ENCODE measurements at places on chromosomes 2 and 18. TPM values are rescaled to one million over a fixed set of nuclear protein-coding genes. Genes with fewer than 3 reads are reported as not detected.

DNA sequence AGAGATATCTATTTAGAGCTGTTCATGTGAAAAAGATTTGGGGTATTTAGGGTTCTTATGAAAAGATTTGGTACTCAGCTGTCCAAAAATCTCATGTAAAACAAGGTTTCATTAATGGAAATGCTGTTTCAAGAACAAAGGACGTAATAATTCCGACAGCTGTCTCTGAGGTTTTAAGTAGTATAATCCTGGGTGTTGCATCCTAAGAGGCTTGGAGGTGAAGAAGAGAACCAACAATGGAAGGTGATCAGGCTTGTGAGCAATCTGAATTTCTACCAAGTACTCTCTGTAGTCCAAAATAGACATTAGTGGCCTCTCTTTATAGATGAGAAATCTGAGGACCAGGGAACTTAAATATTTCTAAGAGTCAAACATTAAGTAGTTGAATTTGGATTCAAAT, 205.1 kb downstream of the BABAM2 start:
- DNase-seq = no peak

- no peak for DNase-seq
These were observed 124.1 kb upstream of the EML6 start for GRCh38 chr2:54599326-54599710.

GRCh38 chr2:65037178-65037577, 19.0 kb upstream of the CEP68 start:
- no peak for DNase-seq

DNA sequence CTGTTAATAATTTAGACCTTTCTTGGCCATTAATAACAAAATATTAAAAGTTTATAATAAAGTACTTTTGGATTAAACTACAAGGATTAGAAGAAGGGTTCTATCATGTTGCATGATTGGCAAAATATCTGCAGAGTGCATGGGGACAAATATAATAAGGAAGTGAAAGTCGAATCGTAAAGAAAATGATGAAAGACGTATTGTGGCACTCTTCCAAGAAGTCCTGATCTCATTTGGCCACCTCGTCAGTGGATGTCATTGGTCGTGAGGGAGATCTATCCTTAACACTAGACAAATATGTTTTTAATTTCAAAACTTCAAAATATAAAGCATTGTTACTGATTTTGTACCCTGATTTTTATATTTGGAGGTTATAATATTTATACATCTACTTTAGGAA, 197.7 kb upstream of the STON1 start:
- no peak for DNase-seq

DNA sequence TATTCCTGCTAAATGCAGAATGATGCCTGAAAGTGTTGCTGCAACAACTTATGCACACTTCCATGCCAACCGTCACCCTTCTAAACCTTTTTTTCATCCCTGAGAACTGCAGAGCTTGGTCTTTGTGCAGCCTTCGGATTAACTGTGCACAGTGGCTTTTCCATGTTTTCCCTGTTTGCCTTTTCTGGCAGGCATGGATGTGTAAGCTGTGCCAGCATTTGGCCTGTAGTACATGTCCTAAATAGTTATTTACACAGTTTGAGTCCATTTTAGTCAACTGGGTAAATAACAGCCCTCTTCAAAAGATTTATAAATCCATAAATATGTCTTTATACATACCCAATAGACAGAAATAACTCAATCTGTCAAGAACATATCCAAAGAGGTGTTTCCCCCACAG, 31.5 kb downstream of the MEIS1 start:
- no peak for DNase-seq

DNA sequence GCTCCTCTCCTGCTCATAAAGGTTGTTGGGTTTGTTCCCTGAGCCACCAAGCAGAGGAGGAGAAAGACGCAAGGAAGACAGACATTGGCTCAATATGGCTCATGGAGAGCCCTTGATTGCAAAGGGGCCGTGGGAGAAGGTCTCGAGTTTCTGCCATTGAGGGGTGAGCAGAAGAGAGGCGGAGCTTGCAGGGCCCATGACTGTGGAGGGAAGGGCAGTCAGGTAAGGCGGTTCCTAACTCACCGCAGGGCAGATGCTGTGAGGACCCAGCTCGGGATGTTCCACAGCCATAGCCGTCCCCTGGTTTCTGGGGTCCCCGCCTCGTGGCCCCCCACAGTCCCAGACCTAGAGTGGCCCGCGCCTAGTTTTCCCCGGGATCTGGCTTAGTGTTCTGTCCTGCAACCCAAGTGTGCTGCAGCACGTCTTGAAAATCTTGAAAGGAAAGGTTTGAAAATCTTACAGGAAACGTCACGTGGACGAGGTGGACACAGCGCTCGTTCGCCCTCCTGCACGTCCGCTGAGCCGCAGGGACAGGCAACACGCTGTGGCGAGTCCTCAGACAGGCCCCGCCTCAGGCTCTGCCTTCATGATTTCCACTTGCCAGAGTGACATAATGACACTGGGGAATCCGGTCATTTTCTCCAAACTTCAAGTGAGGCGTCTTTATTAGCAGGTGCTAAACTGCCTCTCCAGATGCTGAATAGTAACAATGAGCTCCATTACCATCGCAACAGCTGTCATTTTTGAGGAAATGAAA, 105.5 kb upstream of the HDAC4 start:
- DNase-seq = no peak

DNA sequence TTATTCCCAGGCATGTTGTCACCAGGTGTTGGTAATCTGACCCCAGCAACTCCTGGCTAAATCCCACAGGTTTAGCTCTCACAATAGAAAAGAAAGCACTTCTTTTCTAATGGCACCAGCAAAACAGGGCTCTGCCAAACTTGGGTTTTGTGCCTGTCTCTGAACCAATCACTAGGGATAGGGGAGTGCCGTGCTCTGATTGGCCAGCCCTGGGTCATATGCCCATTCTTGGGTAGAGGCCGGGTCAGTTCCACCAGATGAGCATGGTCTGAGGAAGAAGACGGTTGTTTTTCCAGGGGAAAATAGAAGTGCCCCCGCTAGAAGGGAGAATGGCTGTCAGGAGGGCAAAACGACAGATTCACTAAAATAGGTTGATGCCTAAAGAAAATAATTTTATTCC, 14.7 kb downstream of the CDK15 start:
- DNase-seq = no peak

GRCh38 chr2:227474410-227474809, 2.5 kb downstream of the AGFG1 start:
- DNase-seq = no peak

- no peak for DNase-seq
These were observed 531.5 kb downstream of the TNS1 start for GRCh38 chr2:217471319-217471718.

- DNase-seq = no peak
These were observed 82.7 kb upstream of the SLC35G4 start for GRCh38 chr18:11526675-11527074.

- no peak for DNase-seq
These were observed 22.4 kb upstream of the FEZ2 start for GRCh38 chr2:36620321-36620720.

DNA sequence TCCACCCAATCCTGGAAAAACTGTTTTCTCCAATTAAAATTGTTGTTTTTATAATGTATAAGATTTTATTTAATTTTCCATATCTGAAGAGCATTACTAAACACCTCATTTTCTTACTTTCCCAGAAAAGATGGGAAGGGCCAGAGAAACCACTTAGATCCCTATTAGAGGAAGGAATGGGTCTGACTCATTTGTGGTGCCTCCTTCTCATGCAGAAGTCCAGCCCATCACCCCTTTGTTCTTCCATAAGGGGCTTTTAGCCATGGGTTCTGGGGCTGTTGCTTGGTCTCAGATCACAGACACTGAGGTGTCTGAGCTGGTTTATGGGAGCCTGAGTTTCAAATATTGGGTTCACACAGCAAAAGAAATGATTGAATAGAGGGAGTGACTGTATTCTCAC, 152.2 kb downstream of the ESCO1 start:
- DNase-seq = no peak

DNA sequence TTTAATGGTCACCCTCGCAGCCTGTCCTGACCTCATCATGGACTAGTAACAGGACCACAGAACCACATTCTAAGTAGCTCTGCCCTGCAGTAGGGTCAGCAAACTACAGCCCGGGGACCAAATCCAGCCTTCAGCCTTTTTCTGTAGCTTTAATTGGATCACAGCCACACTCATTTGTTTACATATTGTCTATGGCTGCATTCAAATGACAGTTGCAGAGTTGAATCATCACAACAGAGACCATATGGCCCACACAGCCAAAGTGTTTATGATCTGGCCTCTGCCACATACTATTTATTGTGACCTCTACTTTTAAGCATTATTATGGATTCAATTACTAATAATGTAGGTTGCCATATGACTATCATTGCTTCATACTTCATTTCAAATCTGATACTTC, 47.7 kb downstream of the MAP3K19 start:
- no peak for DNase-seq

DNA sequence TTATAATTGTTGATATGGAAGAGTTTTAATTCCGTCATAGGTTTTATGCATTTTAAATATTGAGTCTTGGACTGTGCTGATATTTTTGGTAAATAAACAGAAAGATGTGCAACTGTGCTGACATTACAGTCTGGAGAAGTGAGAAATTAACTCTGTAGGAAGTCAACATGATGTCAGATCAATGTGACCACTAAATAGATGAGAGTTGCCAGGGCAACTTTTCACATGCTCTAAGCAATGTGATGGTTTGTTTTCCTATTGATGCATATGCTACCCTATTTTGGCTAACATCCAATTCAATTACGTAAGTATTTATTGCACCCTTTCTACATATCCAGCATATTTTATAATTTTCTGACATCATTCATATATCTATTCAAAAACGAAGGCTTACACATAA, 1109.3 kb downstream of the TSN start:
- DNase-seq = no peak

DNA sequence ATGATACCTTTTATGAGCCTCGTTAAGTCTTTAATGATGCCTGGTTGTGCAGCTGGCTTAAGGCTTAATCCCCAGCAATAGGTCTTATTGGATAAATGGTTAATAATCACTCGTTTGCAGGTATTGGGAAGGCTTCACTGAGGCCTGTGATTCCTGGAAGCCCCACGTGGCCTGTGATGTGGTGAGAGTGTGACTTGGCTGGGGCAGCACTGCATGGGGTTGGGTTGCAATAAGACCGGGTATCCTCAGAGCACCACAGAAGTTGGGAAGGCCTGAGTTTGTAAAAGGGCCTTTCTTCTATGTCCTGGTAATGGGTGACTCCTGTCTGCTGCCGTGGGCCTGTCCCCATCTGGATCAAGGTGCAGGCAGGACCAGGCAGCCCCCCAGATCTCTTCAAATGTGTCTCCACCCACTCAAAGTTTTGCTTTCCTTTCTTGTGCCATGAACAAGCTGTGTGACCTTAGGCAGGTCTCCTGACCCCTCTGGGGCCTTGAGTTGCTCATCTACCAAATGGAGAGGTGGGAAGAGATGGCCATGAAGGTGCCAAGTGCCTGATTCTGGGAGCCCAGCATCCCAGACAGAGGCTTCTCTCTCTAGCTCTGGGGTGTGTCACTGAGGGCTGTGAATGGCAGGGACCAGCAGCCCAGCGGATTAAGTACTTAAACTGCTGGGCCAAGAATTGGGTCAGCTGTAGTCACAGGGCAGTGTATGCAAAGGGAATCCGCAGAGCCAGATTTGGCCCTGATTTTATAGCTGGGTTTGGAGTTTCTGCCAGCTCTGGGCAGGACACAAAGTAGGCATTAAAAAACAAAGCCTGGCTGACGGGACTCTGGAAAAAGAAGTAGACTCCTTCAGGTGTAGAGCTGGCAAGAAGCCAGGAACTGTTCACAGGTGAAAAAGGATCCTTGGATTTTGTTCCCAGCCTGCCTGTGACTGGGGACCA, 24.4 kb downstream of the LBH start:
- no peak for DNase-seq

The NETO1 gene
- total RNA-seq = not detected

The TMEM247 gene
- not detected for total RNA-seq

The RIF1 gene
- total RNA-seq = 25.4 TPM

The ITGB6 gene
- not detected for total RNA-seq

The SCG2 gene
- 10.4 TPM for total RNA-seq

The ABHD3 gene
- total RNA-seq = 2.6 TPM

The OR6B2 gene
- not detected for total RNA-seq

All from adrenal gland (tissue), 19 donors.